ENCODE measurements at places on chromosomes 13 and 19.

- DNase-seq, result no peak
Measured at GRCh38 chr19:49713236-49713845, 22.4 kb downstream of the CPT1C start.

DNA sequence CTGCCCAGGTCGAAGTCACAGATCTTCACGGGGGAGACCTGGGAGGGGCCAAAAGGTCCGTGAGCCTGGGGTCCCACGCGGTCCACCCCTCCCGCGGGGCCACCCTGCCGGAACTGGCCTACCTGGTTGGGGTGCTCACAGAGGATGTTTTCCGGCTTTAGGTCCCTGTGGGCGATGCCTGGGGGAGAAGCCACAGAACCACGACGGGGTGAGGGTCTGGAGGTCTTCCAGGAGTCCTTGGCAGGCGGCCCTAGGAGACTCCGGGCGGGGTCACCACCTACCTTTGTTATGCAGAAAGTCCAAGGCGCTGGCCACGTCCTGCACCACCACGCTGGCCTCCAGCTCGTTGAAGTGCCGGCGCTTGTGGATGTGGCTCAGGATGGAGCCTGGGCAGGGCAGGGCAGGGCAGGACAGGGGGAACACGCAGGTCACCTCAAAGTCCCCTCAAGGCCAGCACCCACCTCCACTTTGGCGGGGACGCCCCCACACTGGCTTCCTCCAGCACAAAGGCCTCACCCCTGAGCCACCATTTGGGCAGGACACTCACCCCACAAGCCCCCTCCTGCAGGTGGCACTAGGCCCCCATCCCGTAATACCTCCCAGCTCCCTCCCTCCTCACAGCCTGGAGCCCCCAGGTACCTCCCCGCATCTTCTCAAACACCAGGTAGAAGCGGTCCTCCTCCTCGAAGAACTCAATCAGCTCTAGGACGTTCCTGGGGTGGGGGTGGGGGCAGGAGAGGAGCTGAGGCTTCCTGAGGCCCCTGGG lies 8.4 kb downstream of the MKNK2 start:
- no peak for DNase-seq

DNA sequence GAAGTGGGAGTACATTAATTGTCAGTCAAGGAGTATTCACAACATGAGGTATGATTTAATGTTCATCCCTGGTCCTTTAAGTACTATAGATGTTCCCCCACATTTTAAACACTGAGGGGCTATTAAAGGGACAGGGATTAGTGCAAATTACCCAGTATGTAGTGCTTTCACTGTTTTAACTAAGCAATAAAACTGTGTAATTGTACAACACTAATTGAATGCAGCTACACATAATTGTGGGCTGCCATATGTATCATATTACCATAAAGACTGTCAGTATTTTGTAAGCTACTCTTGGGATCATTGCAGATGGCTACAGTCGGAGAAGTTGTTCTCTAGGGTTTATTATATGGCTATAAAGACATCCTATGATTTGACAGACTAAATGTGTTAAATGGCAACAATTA lies 316.6 kb downstream of the DCLK1 start:
- DNase-seq, result peak; percentile 51

DNA sequence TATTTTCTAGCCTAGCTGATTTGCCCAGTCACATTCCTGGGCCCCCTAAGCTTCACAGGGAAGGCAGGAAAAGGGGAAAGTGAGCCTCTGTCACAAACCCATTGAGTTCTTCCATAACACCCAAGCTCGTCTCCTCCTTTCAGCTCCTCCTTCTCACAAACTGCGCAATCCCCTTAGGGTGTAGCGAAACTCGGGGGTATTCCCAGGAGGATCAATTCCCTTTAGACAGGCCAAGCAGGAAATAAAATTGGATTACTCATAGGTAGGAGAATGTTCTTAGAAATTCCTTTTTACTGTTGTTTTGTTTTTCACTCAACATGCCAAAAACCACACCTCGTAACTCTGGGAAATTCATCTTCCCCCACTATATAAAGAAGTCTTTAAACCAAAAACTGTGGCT lies 139.3 kb downstream of the IRS2 start:
- no peak for DNase-seq

DNA sequence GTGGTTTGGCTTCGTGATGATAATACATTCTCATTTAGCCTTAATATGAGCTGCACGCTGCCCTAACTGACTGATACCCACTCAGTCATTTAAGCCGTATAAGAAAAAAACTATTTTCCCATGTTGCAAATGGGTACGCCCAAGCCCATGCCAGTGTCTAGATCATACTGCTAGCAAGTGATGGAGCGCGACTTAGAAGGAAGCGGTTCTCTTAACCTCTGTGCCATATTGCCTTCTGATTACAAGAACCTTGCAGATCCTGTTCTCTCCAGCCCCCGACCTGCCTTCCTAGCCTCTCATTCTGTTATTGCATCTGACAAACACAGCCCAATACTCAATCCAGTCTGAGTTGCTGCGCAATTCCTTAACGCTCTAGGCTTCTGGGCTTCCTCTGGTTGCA lies 603 bp downstream of the GPALPP1 start:
- DNase-seq, result no peak

DNA sequence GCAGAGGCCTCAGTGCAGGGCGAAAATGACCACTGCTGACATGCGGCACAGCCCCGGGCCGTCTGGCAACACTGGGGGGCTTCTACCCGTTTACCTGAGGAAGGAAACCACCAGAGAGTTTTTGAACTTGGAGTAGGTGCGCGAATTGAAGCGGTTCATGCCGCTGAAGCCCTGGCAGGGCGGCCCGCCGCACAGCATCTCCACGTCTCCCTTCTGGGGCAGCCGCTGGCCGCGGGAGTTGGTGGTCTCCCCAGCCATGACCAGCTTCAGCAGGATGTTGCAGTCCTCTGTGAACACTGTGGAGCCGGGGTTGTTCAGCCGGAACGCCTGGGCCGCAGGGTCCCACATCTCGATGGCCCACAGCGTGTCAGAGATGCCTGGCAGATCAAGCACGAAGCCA lies 20.3 kb upstream of the EIF3G start:
- no peak for DNase-seq

All from right renal pelvis (tissue), 4 donors.